ENCODE measurements at places on chromosomes 4 and X.

- DNase-seq = no peak
Measured at GRCh38 chrX:115713460-115713859, 152.5 kb downstream of the PLS3 start.

DNA sequence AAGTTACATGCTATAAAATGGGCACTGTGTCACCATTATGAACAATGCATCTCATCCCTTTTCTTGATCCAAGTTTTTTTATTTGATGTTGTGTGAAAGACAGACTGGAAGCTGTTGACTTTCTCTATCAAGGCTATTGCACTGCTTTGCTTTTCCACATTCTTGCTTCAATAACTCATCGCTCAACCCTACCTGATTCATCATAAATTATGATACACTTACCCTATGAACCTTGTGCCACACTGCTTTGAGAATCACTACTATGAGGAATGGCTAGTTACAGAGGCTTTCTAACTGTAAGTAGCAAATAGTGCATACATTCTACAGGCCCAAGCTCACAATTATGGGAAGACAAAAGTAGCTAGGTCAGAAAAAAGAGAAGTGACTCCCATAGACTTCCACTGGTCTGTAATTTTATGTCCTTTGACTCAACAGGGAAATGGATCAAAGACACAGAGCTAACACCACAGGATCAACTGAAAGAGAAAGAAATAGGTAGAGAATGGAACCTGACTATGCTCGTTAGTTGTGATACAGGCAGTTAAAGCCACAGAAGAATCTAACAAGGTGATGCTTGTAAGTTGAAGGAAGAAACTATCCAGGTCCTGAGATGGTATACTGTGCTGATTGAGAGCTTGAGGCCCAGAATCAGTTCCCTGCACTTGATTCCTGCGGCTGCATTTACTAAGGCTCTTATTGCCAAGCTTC is 163.5 kb downstream of the PPP3CA start:
- no peak for DNase-seq

- DNase-seq = no peak
Measured at GRCh38 chr4:46937493-46937892, 28.4 kb upstream of the COX7B2 start.

- no peak for DNase-seq
Measured at GRCh38 chr4:152041295-152041694, 280.5 kb upstream of the GATB start.

DNA sequence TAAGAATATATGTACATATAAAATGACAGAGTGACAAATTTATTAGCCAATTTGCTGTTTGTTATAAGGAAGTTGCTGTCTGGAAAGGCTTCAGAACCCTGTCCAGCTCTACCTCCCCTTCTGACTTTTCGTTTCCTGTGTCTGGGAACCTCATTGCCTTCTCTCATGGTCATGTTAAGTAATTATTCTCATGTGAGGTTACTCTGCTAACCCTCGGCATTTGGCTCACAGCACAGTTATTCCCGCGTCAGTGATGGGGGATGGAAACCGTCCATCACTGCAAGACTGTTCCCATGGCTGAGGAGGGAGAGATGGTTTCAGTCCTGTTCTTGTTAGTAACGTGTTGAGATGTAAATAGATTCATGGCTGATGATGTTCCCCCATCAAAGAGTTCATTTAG is 11.9 kb downstream of the EDNRA start:
- no peak for DNase-seq

DNA sequence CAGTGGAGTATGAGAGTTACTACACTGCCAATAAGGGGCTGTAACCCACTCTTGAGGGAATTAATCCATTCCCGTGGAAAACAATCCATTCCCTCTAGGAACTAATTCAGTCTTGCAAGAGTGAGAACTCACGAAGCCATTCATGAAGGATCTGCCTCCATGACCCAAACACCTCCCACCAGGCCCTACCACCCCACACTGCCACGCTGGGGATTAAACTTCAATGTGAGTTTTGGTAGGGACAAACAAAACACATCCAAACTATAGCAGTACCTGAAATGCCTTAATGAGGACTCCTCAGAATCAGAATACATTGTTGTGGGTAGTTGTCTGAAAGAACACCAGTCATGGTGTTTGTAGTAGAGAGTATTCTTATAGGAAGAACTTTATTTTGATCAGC is 19.2 kb downstream of the PAGE4 start:
- no peak for DNase-seq

GRCh38 chr4:98423009-98423408 is 161.8 kb downstream of the RAP1GDS1 start:
- DNase-seq = no peak

DNA sequence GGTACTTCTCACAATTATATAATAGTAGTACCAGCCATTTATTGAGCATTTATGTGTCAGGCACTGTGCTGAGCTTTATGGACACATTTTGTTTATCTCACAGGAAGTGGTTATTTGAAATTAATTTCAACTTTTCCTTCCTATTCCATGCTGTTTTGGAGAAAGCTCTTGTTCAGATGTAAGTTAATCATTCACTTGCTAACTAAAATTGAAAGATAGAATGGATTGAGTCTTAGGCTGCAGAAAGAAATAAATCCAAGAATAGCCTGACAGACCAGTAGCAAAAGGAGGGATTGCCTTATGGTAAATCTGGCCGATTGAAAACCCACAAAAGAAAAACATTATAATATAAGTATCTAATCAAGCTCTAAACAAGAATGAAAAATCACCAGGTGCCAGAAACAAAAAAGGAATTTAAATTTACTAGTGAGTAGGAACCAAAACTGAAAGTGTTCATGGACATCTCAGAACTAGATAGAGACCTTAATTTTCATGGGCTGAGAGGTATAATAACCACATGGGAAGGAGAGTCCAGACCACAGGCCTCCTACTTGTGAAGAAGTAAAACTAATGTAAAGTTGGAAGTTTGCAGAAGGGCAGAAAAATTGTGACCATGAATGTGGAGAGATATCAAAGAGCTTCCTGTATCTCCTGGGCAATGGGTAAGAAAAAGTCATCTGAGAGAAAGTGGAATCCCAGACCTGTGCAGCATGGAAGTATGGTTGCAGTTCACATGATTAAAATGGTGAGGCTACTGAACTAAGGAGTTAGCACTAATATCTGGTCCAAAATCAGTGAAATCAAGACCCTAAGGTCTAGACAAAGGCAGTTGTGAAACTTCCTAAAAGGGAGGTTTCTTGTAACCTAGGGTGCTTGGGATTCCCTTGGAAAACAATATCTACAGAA is 38.0 kb downstream of the RADX start:
- no peak for DNase-seq

GRCh38 chr4:159145992-159146330 is 43.1 kb downstream of the RAPGEF2 start:
- no peak for DNase-seq

GRCh38 chr4:23438764-23439163 is 451.1 kb downstream of the PPARGC1A start:
- DNase-seq = no peak

- no peak for DNase-seq
Measured at GRCh38 chr4:90112715-90113114, 14.5 kb upstream of the CCSER1 start.

GRCh38 chr4:169098532-169098931 is 88.5 kb upstream of the CBR4 start:
- DNase-seq = no peak

DNA sequence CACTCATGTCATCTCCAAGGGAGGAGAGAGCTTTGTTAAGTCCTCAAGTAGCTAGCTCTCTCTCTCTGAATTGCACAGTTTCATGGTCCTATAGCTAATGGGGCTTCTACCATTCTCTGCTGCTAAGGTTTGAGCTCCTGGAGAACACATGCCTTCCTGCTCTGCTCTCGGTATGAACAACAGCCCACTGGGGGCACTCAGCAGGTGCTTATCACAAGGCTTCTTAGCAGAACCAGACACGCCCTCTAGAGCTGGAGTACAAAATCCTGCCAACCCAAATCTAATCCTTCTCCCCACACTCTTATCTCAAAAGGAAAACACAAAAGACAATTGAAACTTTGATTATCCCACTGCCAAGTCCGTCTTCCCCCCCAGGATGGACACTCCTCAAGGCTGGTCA is 176.5 kb downstream of the HS3ST1 start:
- no peak for DNase-seq
